Effector memory CD4-positive, alpha-beta T cell (primary cell): ENCODE measurements at places on chromosomes 16 and 17.

- peak; percentile 49 for DNase-seq
Observed at GRCh38 chr16:1309888-1310831, 724 bp downstream of the UBE2I start.

- DNase-seq: no peak
Observed at GRCh38 chr17:78988152-78988551, 8.4 kb upstream of the LGALS3BP start.

DNA sequence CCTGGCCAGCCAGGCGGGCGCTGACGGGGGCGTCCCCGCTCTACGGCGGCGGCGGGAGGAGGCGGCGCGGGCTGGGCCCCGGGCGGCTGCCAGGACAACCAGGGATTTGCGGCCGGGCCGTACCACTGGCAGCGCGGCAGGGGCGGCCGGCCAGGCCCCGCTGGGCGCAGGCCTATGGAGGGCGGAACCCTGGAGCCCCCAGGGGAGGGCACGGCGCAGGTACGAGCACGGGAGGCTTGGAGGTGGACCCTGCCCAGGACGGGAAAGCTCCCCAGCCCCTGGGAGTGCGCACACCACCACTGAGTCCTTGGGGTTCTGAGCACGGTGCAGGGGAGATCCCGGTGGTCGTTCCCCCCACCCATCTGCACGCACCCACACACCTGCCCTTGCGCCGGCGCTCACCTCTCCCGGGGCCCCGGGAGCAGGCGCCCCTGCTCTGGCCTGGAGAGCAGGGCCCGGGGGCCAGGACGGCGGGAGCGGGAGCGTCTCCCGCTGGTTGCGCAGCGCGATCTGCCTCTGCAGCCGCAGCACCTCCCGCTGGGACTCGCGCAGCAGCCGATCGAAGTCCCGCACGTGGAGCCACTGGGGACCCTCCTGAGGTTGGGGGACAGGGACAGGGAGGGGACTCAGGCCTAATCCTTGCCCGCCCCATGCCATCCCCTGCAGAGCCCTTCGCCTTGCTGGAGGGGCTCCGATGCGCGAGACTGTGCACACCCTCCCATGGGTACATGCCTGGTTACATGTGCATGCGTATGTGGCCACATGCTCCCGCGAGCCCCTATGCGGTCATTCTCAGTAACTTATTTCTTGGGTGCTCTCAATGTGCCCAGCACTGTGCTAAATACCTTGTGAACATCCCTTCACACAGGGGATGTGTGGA is 3.9 kb downstream of the TSPOAP1 start:
- no peak for DNase-seq

GRCh38 chr17:58703137-58703915 is 10.9 kb downstream of the RAD51C start:
- no peak for DNase-seq

GRCh38 chr17:22310717-22311686 is 618.7 kb downstream of the KCNJ18 start:
- DNase-seq: no peak

DNA sequence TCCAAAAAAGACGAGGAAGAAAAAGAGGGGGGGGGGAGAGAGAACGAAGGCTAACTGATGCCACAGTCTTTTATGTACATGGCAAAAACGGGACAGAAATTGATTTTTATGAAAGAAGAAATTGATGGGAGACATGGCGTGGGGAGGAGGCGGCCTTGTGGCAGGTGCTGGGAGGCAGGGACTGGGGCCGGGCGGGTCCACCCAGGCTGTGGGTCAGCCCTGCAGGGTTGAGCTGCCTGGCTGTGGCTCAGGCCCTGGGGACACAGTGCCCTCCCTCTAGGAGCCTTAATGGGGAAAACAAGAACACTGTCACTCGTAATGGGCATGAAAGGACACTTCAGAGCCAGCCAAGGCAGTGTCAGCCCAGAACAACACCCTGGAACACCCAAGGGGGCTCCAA is 34.8 kb downstream of the SNX20 start:
- DNase-seq: no peak

DNA sequence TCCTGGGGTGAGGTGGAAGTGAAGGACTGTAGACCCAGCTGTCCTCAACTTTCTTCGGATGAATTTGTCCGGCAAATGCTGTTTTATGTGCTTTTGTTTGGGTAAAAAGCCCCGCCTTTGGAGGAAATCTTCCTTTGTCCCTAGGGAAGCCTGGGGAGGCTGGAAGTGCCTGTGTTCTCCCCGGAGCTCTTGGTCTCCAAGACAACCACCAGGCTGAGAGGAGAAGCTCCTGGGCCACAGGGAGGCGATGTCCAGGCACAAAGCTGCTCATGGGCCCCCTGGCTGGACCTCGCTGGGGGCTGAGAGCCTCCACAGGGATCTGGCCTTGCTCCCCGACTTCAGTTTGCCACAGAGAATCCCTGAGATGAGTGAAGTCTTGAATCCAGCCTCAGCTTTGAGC is 293.1 kb upstream of the N4BP1 start:
- DNase-seq: no peak

DNA sequence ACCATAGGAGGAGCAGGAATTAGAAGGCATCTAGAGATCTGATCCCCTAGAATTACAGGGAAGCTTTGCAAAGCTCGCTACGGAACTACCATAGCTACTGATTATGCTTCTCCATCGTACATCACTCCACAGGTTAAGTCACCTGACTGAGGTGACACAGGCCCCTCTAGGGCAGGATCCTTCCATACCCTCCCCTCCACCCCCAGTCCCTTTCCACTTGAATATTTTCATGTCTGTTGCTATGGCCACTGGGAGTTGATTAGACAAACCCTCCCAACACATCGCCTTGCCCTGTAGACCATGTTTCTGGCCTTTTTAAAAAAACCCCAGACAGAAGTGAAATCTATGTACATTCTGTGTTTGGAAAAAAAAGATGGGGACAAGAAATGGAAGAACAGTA is 287.1 kb downstream of the SOX9 start:
- no peak for DNase-seq

- no peak for DNase-seq
Observed at GRCh38 chr16:27551036-27551435, 1.1 kb downstream of the KATNIP start.

- DNase-seq: no peak
Observed at GRCh38 chr17:58325289-58325726, 3.3 kb downstream of the TSPOAP1 start.

DNA sequence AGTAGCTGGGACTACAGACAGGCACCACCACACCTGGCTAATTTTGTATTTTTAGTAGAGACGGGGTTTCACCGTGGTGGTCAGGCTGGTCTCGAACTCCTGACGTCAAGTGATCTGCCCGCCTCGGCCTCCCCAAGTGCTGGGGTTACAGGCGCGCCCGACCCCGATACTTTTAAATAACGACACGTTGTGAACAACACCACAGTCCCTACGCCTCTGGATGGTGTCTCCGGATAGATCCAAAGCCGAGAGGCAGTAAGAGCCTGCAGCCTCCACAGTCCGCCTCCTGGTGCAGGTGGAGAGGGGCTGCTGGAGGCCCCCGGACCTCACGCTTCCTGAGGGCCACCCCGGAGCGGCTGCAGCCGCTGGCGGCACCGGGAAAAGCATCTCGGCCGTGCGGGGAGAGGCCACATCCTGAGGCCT is 741 bp upstream of the TLCD3A start:
- no peak for DNase-seq

GRCh38 chr17:8124350-8125153 is 646 bp upstream of the HES7 start:
- no peak for DNase-seq

GRCh38 chr17:59406808-59407381 is 75.4 kb downstream of the YPEL2 start:
- no peak for DNase-seq

GRCh38 chr16:84628226-84628731 is 10.4 kb upstream of the COTL1 start:
- no peak for DNase-seq

DNA sequence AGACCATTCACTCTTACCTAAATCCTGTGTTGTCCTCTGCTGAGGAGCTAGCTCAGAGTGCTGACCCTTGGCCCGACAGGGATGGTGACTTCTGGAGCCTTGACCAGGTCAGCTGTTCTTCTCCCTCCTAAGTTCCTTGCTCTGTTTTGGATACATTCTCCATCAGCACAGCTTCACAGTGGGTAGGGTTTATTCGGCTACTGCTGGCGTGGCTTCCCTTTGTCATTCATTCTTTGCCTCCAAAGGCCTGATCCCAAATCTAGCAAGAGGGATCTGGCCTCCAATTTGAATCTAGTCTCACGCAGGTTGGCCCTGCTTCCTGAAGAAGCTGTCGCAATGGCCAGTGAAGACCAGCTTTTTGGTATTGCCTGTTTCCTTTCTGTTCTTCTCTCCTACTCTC is 116.6 kb downstream of the SHISA9 start:
- no peak for DNase-seq

DNA sequence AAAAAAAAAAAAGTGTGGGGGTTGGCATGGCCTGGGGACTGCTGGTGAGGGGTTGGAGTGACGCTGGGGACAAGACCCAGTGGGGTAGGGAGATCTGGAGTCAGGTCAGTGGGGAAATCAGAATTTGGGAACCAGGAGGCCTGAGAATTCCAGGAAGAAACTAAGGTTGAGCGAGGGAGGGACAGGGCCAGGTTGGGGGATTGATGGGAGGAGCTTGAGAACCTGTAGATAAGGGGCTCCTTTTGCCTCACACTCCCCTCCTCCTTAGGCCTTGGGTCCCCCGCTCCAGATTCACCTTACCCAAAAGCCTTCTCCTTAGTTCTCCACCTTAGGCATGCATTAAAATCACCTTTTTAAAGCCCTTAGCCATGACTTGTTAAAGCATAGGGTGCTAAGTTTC is 8.3 kb upstream of the PYDC1 start:
- DNase-seq: no peak

- DNase-seq: no peak
Observed at GRCh38 chr17:66494023-66494803, 191.8 kb downstream of the PRKCA start.

- DNase-seq: no peak
Observed at GRCh38 chr16:17942067-17942466, 394.5 kb downstream of the NPIPA8 start.

GRCh38 chr17:78113804-78114785 is 14.5 kb downstream of the TMC6 start:
- no peak for DNase-seq

DNA sequence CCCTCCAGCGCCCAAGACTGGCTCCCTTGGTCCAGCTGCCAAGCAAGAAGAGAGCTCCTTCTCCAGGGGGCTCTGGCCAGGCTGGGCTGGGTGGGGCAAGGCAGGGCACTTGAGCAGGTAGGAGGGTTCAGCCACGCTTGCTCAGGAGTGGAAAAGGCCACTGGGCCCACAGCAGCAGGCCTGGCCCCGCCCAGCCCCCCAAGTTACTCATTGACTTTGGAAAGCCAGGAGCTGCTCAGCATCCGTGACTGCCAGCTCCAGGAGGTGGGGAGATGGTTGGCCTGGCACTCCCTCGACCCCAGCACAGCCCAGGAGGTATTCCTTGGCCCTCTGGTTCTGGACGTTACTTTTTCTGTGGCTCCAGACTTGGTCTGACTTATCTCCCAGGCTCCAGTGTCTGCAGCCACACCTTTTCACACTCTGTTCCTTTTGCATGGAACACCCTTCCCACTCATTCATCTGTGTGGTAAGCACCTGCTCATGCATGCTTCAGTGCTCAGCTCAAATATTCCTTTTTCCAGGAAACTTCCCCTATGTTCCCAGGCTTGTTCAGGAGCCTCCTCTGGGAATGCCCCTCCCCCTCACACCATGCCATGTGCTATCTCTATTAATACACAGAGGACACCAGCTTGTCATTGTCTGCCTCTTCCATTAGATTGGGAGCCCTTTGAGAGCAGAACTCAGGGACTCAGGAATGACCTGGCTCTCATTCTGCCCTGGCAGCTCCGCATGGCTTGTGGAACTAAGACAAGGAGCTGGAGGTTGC is at the start of gene CDH16:
Gene CDH16 (minus strand): TSS at position 83 of the 766 bp plus-strand sequence. CDS start 820 bp downstream, outside the sequence.
- no peak for DNase-seq

GRCh38 chr16:13098536-13098935 is 197.1 kb downstream of the SHISA9 start:
- DNase-seq: no peak

- no peak for DNase-seq
Observed at GRCh38 chr17:69696650-69697049, 282.2 kb downstream of the MAP2K6 start.

- DNase-seq: no peak
Observed at GRCh38 chr16:11138022-11138768, 117.8 kb downstream of the SOCS1 start.

- DNase-seq: no peak
Observed at GRCh38 chr16:593406-593805, 3.5 kb downstream of the RAB40C start.

DNA sequence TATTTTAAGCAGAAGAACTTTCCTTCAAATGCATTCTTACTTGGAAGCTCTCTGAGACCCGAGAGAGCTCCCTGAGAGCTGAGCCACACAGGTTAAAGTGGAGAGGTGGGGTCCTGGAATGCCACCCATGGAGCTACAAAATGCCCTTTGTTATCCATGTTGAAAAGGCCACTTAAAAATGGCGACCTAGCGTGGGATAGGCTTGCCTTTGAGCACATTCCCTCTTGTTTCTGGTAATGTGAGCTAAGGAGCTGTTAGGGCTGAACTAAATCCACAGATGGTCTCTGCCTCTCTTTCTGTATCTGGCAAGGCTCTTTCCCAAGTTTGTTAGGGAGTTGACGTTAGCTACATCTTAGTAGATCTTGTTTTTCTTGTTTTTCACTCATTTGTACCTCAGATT is 171.6 kb downstream of the SNX29 start:
- no peak for DNase-seq

- DNase-seq: no peak
Observed at GRCh38 chr17:34913001-34913400, 48.3 kb downstream of the CCT6B start.

GRCh38 chr16:86258713-86259112 is 251.6 kb upstream of the FOXF1 start:
- no peak for DNase-seq

- DNase-seq: no peak
Observed at GRCh38 chr16:49355933-49356665, 17.5 kb upstream of the C16orf78 start.

- DNase-seq: no peak
Observed at GRCh38 chr16:30745082-30745481, 3.1 kb upstream of the PHKG2 start.

GRCh38 chr17:19753661-19754463 is 5.8 kb upstream of the ALDH3A1 start:
- DNase-seq: no peak
